ENCODE measurements at places on chromosomes 7 and 10.
A peak's percentile ranks its signal among the peaks of the same experiment; 100 is the strongest.

DNA sequence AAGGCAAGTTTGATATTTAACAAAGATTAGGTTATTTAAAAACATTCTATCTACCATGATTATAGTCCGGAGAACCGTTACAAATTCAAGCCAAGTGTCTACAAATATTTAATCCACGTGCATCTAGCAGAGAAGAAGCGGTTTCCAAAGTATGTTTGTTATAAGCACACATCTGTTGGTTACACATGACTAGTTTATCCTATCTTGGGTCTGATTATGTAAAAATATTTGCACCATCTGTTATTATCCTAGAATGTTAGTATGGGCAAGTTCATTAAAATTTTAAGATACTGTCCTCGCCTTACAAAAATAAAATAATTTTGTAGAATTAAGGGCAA lies 289.2 kb upstream of the VSTM2A start:
- no peak for DNase-seq

GRCh38 chr10:25206693-25207414 lies 32.1 kb downstream of the GPR158 start:
- no peak for DNase-seq

GRCh38 chr7:43198599-43199090 lies 86.2 kb downstream of the HECW1 start:
- no peak for DNase-seq

GRCh38 chr7:20354610-20355528 lies 24.2 kb downstream of the ITGB8 start:
- no peak for DNase-seq

GRCh38 chr7:90613088-90613498 lies 17.0 kb downstream of the CDK14 start:
- no peak for DNase-seq

DNA sequence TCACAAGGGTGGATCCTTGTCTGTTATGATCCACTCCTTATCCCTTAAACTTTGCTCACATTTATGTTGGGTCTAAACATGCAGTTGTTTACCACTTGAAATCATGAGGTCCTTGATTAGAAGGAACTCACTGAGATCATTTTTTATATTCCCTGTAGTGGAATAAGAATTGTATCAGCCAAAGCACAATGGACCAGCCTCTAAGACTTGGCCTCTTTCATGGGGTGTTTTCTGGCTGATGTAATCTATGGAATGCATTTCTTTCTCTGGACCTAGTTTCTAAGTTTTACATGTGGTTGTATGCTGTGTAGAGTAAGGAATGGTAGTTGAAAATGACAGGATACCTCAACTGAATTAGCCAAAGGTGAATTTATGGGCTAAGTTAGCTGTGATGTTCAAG lies 376.6 kb downstream of the SORCS3 start:
- DNase-seq: no peak

DNA sequence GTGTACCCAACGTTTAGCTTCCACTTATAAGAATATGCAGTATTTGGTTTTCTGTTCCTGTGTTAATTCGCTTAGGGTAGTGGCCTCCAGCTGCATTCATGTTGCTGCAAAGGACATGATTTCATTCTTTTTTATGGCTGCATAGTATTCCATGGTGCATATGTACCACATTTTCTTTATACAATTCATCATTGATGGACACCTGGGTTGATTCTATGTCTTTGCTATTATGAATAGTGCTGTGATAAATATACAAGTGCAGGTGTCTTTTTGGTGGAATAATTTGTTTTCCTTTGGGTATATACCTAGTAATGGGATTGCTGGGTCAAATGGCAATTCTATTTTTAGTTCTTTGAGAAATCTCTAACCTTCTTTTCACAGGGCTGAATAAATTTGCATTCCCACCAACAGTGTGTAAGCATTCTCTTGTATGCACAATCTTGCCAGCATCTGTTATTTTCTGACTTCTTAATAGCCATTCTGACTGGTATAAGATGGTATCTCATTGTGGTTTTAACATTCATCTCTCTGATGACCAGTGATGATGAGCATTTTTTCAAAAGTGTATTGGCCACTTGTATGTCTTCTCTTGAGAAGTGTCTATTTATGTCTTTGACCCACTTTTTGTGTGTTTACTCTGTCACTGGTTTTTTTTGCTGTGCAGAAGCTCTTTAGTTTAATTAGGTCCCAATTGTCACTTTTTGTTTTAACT lies 72.5 kb upstream of the CC2D2B start:
- no peak for DNase-seq

DNA sequence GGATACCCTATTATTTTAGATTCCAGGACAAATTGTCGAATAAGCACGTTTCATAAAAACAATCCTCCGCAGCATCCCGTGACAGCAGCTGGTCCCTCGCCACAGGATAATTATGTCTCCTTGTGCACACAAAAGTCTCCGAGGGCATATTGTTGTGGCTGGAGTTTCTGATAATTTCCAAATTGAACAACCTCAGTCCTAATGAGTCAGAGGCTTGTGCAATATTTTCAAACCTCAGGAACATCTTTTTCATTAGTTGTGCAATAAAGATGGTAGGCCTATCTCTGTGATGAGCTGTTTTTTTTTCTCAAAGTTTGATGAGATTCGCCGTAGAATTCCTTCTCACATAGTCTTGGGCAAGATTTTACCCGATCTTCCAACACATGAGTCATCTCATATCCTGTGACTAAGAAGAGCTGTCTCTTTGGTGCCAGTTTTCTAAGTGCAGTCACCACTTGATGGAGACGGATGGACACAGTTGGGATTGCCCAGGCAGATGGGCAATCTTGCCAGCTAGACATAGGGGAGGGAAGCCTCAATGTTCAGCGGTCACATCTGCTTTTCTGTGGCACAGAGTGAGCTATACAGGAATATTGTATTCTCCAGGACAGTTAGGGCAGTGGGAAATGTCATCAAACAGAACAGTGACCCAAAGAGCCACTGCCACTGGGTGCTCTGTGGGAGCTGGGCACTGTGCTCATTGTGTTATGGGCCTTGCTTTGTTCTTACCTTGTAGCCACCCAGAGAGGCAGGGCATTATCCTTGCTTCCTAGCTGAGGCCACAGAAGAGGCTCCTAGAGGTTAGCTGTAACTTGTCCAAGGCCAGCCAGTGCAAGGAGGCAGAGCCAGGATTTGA lies 7.8 kb downstream of the HTRA1 start:
- no peak for DNase-seq

- DNase-seq: no peak
Measured at GRCh38 chr7:129089521-129090212, 34.8 kb upstream of the TNPO3 start.

DNA sequence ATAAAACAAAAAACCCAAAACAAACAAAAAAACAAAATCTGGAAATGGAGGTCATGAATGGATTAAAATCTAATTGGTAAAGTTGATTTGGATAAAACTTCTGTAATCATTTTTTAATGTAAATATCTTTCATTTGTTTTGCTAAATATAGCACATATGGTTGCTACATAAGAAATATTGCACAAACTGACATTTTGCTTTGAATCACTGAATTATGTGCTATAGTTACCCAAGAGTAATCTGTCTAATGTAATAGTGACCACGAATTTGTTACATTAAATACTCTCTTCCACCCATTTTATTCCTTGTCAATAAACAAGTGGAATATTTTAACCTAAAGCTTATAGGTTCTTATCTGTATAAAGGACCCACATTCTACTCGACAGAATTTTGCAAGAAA lies 6.2 kb downstream of the CFAP58 start:
- DNase-seq: no peak

GRCh38 chr10:91614225-91614624 lies 18.6 kb downstream of the PPP1R3C start:
- no peak for DNase-seq

DNA sequence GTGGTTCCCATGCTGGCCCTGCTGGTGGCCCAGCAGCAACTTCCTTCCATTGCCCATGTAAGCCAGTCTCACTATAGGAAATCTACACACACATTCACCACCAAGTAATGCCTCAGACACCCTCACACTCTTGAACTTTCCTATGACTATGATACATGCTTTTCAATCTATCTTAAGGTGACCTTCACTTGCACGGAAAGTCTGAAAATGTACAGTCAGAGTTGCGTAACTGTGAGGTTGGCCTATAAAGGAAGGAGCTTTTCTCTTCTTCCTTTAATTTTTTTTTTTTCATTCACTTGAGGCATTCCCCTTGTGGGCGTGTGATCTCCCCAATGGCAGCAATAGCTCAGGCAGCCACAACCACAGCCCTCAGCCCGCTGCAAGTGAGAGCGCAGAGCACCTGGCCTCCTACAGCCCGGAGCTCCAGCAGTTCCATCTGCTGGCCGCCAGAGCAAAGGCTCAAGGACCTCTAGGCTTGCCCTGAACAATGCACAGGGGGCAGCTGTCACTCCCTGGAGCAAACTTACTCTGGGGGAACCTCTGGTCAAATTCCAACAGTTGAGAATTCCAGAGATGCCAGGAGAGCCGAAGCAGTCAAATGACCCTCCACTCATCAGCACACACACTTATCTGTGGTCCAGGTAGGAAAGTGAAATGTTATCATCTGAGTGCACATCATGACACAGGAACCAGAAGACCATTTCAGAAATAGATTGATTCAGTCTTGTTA lies 123.1 kb upstream of the ADO start:
- peak; percentile 49 for DNase-seq

All from WTC11 (cell line).